ENCODE measurements at places on chromosomes 16 and 17.

- DNase-seq: no peak
Observed at GRCh38 chr17:60685437-60685836, 7.8 kb downstream of the BCAS3 start.

- no peak for DNase-seq
Observed at GRCh38 chr17:3818786-3819185, 17.8 kb upstream of the ITGAE start.

- no peak for DNase-seq
Observed at GRCh38 chr16:50762241-50762640, 20.4 kb downstream of the CYLD start.

DNA sequence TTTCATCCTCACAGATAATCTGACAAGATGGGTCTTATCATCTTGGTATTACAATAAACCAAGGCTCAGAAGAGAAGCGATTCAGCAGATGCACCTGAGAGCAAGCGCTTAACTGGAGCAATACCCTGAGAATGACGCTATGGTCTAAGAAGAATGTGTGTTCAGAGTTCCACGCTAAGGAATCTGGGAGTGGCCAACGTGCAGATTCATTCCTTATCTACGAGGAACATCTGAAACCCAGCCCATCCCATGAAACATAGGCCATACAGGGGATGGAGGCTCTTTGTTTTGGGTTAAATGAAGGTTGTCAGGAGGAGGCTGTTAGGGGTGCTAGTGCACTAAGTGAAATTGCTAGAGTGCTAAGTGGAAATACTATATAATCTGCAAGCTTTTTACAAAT lies 28.5 kb upstream of the KDM8 start:
- DNase-seq: no peak

- no peak for DNase-seq
Observed at GRCh38 chr17:81432941-81433340, 37.7 kb downstream of the BAHCC1 start.

DNA sequence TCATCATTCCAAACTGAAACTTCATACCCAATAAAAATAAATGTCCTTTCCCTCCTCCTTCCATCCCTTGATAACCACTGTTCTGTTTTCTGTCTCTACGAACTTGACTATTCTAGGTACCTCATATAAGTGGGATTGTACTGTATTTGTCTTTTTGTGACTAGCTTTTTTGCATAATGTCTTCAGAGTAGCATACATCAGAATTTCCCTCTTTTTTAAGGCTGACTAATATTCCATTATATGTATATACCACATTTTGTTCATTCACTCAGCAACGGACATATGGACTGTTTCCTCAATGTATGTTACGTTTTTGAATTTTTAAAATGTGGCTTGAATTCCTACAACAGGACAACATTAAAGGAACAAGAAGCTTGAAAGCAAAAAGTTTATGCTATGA lies 1.5 kb upstream of the NUFIP2 start:
- DNase-seq: no peak

DNA sequence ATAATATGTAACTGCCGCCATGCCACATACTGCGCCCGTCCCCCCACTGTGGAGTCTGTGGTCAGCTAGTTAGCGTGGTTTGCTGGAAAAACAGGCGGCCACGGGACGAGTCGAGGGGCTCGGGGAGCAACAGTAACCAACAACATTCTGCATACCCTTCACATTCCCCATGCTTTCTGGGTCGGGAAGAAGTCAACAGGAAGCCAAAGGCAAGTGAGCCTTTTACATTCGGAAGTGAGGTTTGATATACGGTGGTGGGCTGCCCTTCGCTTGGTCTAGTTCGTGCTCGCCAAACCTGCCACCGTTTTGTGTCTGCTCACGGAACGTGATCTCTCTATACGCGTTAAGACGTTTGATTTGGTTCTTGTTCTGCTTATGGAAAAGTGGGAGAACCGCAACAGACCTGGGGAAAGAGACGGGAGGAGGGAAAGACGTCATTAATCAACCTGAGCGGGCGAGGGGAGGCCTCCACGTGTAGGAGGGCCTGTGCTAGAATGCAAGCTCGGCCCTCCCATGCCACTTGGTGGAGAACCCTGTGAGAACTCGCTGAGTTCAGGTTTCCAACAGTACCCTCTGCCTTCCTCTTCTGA lies 28.9 kb upstream of the CFAP20 start:
- DNase-seq: no peak

GRCh38 chr16:29231244-29231643 lies 175.3 kb downstream of the NPIPB11 start:
- peak; percentile 62 for DNase-seq
